ENCODE measurements at places on chromosomes 16 and 17. TPM values are rescaled to one million over a fixed set of nuclear protein-coding genes. Genes with fewer than 3 reads are reported as not detected.
A peak's percentile ranks its signal among the peaks of the same experiment; 100 is the strongest.

KRTAP2-3 gene
- not detected for total RNA-seq

TERB1 gene
- not detected for total RNA-seq

TAT gene
- not detected for total RNA-seq

ANKRD40 gene
- total RNA-seq = 22.8 TPM

CAMKK1 gene
- total RNA-seq = 9.9 TPM

- no peaks in the 10 kb centered on the region for H3K36me3 ChIP-seq
- peak; percentile 90 for DNase-seq
- H3K27me3 ChIP-seq = peaks cover 22% of the 10 kb centered on the region
- H3K4me3 ChIP-seq = peak overlapping the region; percentile 53
Measured at GRCh38 chr17:5500589-5501391, 14.4 kb downstream of the MIS12 start.

DNA sequence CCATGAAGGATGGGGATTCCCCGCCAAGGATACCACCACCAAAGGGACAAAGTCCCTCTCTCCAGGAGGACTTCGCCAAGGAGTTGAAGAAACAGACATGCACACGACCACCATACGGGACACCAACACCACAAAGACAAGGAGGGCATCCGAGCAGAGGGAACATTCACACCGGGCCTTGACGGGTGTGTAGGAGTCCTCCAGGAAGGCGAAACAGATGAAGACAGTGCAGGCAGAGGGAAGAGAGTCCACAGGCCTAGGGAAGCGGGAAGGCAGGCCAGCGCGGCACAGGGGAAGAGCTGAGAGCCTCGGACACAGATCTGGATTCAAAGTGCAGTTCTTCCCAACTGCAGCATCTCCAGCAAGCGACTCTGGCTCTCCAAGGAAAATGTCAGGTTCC is 10.8 kb downstream of the COTL1 start:
- H3K27ac ChIP-seq = no peak overlapping the region
- H3K36me3 ChIP-seq = no peaks in the 10 kb centered on the region
- H3K27me3 ChIP-seq = no peaks in the 10 kb centered on the region
- no peak overlapping the region for H3K4me3 ChIP-seq
- H3K4me1 ChIP-seq = peaks cover 10% of the 10 kb centered on the region

DNA sequence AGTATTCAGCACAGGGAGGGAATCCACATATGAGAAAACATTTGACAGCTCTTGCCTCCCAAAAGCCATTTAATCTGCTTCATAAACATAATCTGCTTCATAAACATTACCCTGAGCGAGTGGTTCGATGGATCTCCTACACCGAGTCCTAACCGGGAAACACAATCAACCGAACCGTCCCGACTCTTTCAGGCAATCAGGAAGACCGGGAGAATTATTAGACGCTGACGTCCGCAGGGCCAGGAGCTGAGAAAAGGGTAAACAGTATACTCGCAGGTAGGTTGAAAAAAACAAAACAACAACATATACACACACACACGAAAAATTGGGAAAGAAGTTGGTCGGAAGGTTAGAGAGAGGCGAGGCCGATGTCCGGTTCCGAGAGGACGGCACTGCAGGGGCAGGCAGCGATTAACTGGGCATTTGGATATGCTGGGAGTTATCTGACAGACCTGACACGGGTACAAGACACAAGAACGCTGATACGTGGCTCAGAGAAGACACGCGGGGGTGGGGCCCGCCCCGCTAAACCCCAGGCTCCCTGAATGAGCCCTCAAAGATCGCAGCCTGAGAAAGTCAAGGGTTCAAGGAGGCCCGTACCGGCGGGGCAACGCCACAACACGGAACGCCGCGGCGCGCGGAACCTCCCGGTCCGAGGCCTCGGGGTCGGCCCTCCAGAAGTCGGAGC is 585 bp downstream of the AP1G1 start:
- no peaks in the 10 kb centered on the region for H3K27me3 ChIP-seq
- peaks cover 5% of the 10 kb centered on the region for H3K4me1 ChIP-seq
- peak overlapping the region; percentile 80 for H3K4me3 ChIP-seq
- DNase-seq = no peak
- H3K36me3 ChIP-seq = no peaks in the 10 kb centered on the region

GRCh38 chr16:86243571-86244154 is 266.7 kb upstream of the FOXF1 start:
- no peaks in the 10 kb centered on the region for H3K4me1 ChIP-seq
- H3K27ac ChIP-seq = no peak overlapping the region

- H3K4me1 ChIP-seq = peaks cover 9% of the 10 kb centered on the region
- H3K4me3 ChIP-seq = no peak overlapping the region
- H3K27ac ChIP-seq = no peak overlapping the region
- no peaks in the 10 kb centered on the region for H3K36me3 ChIP-seq
- no peaks in the 10 kb centered on the region for H3K27me3 ChIP-seq
Measured at GRCh38 chr17:29933379-29933778, 3.4 kb upstream of the SSH2 start.

GRCh38 chr17:4998027-4998731 is 429 bp downstream of the KIF1C start:
- H3K4me3 ChIP-seq = peak overlapping the region; percentile 90
- no peak for DNase-seq
- H3K36me3 ChIP-seq = peaks cover 19% of the 10 kb centered on the region

- peaks cover 13% of the 10 kb centered on the region for H3K4me1 ChIP-seq
- peak overlapping the region; percentile 80 for H3K27ac ChIP-seq
- no peak for DNase-seq
- H3K4me3 ChIP-seq = peak overlapping the region; percentile 18
Measured at GRCh38 chr16:68238029-68238345, 2.1 kb upstream of the ESRP2 start.

- no peak overlapping the region for H3K4me3 ChIP-seq
- no peaks in the 10 kb centered on the region for H3K27me3 ChIP-seq
- H3K4me1 ChIP-seq = peaks cover 8% of the 10 kb centered on the region
- H3K27ac ChIP-seq = peak overlapping the region; percentile 74
- DNase-seq = no peak
- H3K36me3 ChIP-seq = peaks cover 14% of the 10 kb centered on the region
Measured at GRCh38 chr16:70375636-70376611, 29.2 kb downstream of the DDX19A start.

DNA sequence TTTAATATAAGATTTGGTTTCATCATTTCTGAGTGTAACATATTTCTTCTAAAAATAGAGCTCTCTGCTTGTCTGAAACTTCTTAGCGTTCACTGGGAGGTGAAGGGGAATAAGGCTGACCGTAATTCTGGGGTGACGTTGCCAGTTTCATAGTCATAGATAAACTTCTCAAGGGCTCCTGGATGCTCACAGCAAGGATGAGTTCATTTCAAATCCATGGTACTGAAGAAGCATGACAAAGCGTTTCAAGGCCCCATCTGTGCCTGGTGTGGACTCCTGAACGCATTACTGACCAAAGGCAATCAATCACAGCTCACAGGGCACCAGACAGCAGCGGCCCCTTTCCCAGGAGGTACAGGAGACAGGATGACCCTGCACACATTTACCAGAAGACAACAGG is 12.0 kb upstream of the EVPL start:
- peaks cover 43% of the 10 kb centered on the region for H3K36me3 ChIP-seq
- no peak overlapping the region for H3K4me3 ChIP-seq
- DNase-seq = no peak
- no peak overlapping the region for H3K27ac ChIP-seq
- no peaks in the 10 kb centered on the region for H3K27me3 ChIP-seq
- H3K4me1 ChIP-seq = peaks cover 13% of the 10 kb centered on the region

- H3K4me1 ChIP-seq = no peaks in the 10 kb centered on the region
- H3K27ac ChIP-seq = no peak overlapping the region
- no peak for DNase-seq
- H3K27me3 ChIP-seq = no peaks in the 10 kb centered on the region
- no peak overlapping the region for H3K4me3 ChIP-seq
Measured at GRCh38 chr16:19542138-19542821, 13.2 kb upstream of the VPS35L start.

DNA sequence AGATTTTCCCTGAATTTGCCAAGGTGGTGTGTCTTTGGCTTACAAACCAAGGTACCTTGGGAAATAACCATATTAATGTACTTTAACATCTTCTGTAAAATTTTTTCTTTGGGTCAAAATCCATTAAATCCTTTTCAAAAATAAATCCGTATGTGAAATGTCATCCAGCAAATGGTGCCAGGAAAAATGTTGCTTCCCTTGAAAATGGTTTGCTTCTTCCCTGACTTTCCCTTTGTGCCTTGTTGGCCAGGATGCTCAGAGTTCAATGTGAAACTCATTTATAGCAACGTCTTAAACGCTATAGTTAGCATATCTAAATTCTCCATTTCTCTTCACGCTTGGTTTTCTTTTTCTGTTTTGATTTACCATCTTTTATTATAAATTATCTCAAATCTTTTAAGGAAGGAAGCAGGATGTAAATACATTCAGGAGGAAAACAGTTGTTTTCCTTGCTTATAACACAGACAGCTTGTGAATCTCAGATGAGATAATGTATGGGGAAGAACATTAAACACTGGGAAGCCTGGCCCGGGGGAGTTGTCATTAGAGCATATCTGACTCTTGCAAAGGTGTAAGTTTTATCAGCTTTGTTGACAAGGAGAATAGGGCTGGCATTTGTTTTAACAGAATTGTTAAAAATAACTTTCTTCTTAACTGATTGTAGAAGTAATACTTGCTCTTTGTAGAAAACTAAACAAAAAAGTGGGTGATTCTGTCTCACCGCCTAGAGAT is 42.1 kb downstream of the GPRC5B start:
- no peak overlapping the region for H3K4me3 ChIP-seq
- H3K4me1 ChIP-seq = peaks cover 24% of the 10 kb centered on the region
- no peaks in the 10 kb centered on the region for H3K36me3 ChIP-seq
- no peak overlapping the region for H3K27ac ChIP-seq
- no peak for DNase-seq

DNA sequence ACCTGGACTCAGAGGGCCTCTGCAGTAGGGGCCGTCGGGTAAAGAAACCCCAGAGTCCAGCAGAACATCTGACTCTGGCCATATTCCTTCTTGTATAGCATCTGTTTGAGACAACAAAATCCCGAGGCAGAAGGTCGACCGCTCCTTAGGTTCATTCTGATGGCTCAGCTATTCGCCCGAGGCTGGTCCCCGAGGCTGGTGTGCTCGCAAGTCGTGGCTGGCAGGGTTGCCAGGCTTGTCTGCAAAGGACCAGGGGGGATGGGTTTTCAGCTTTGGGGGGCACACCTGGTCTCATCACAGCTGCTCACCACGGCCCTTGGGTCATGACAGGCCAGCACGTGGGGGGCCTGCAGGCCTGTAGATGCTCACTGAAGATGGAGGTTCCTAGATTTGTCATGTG is 119.1 kb downstream of the BANP start:
- H3K36me3 ChIP-seq = no peaks in the 10 kb centered on the region
- DNase-seq = no peak
- no peak overlapping the region for H3K27ac ChIP-seq
- H3K4me1 ChIP-seq = no peaks in the 10 kb centered on the region
- H3K27me3 ChIP-seq = no peaks in the 10 kb centered on the region
- H3K4me3 ChIP-seq = no peak overlapping the region

- no peaks in the 10 kb centered on the region for H3K36me3 ChIP-seq
- peak; percentile 83 for DNase-seq
- H3K27me3 ChIP-seq = no peaks in the 10 kb centered on the region
- H3K4me3 ChIP-seq = no peak overlapping the region
Measured at GRCh38 chr17:77734371-77735080, 224.0 kb upstream of the TNRC6C start.

All from cardiac muscle cell (in vitro differentiated cells and primary cell).